ENCODE measurements at places on chromosomes 16 and 17. TPM values are rescaled to one million over a fixed set of nuclear protein-coding genes. Genes with fewer than 3 reads are reported as not detected.

SLC16A13 gene
- 1.00 TPM for total RNA-seq

CCDC200 gene
- not detected for total RNA-seq

DNASE1L2 gene
- 0.87 TPM for total RNA-seq

RNF166 gene
- total RNA-seq, result 18.6 TPM

RPRML gene
- total RNA-seq, result not detected

Data from uterine smooth muscle cell (primary cell).